Cardiac fibroblast (primary cell): ENCODE measurements at places on chromosomes 11 and 22.

- DNase-seq = no peak
These were observed 36.9 kb downstream of the SLC22A9 start for GRCh38 chr11:63406458-63406857.

GRCh38 chr11:43489869-43490465 lies 131.2 kb downstream of the TTC17 start:
- no peak for DNase-seq

DNA sequence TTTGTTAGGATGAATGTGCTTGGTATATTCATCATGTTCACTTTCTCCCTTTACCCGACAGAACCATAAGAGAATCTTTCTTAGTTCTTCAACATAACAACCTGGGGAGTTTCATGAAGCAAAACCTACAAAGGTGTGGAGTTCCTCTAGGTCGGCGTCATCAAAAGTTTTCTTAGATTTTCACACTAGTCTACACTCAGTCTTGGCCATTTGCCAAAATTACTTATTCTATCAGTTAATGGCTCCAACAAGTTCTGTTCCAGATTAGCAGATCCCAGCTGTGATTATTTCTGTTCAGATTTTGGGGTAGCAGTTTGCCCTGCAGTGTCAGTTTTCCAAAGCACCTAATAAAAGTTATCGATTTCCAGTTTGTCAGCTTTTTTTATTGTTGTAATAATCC lies 935.8 kb upstream of the RAG2 start:
- no peak for DNase-seq

GRCh38 chr11:72702577-72703241 lies 28.5 kb upstream of the PDE2A start:
- no peak for DNase-seq

GRCh38 chr22:46044621-46045458 lies 67.9 kb upstream of the WNT7B start:
- peak; percentile 40 for DNase-seq

DNA sequence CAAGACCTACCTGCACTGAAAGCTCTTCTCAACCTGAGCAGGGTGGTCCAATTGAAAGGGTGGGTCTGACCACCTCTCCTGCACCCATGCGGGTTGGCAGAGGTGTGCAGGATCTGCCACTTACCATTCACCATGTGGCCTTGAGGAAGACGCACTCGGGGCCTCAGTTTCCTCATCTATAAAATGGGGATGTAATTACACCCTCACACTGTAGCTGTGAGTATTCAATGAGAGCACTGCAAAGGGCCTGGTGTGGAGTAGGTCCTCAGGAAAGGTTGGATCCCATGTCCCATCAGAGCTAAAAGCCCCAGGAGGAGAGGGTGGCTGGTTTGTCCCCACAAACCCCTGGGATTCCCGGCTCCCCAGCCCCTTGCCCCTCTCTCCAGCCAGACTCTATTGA lies 557 bp upstream of the TAGLN start:
- DNase-seq = no peak

DNA sequence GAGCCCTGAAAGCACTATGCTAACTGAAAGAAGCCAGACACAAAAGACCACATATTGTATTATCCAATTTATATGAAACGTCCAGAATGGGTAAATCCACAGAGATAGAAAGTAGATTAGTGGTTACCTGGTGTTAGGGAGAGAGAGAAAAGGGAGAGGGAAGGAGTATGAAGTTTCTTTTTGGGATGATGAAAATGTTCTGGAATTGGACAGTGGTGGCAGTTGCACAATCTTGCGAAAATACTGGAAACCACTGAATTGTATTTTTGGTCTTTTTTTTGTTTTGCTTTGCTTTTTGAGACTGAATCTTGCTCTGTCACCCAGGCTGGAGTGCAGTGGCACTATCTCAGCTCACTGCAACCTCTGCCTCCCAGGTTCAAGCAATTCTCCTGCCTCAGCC lies 63.5 kb downstream of the MRTFA start:
- DNase-seq = peak; percentile 42

GRCh38 chr22:30230787-30231461 lies 15.6 kb downstream of the LIF start:
- no peak for DNase-seq

GRCh38 chr11:78190374-78190773 lies 1.7 kb downstream of the USP35 start:
- DNase-seq = no peak

GRCh38 chr11:117058761-117059261 lies 39.4 kb downstream of the SIK3 start:
- DNase-seq = peak; percentile 74

DNA sequence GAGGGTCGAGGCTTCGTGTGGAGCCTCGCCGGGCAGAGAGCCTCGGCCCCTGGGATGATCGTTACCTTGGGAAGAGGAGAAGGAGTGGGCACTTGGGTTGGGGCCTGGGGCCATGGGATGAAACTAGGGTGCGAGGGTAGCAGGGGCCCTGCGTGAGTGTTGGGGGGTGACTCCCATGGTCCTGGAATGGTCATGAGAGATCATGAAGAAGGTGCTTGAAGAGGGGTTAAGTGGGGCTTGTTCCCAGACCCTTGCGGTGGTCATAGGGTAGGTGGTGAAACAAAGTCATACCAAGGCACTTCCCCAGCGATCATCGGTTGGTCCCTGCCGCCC lies 284 bp downstream of the CCS start:
- DNase-seq = no peak

DNA sequence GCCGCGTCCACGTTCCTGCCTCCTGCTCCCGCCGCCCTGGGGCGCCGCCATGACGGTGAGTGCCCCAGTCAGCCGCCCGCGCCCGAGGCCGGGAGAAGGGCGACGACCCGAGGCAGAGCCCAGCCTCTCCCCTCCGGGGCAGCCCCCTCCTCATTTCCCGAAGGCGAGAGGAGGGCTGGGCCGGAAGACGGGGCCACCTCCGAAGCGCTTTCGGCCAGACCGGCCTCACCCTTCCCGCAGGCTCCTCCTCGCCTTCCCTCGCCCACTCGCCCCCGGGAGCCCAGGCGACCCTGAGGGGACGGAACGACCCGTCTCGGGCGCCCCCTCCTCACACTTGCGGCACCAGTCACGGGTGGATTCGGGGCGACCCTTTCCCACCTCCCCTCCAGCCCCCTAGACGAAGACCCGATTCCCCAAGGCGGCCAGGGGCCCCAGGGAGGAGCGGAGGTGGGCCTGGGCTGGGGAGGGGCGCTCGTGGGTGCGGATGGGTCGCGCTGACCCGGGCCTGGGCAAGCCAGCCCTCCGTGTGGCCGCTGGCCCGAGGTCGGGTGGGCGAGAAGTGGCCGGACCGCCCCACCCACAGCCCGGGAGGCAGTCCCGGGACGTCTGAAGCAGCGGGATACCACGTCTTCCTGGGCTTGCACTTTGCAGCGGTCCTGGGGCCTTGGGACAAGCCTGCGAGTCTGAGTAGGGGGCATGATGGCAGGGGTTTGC lies 49.7 kb downstream of the TRIOBP start:
- no peak for DNase-seq

DNA sequence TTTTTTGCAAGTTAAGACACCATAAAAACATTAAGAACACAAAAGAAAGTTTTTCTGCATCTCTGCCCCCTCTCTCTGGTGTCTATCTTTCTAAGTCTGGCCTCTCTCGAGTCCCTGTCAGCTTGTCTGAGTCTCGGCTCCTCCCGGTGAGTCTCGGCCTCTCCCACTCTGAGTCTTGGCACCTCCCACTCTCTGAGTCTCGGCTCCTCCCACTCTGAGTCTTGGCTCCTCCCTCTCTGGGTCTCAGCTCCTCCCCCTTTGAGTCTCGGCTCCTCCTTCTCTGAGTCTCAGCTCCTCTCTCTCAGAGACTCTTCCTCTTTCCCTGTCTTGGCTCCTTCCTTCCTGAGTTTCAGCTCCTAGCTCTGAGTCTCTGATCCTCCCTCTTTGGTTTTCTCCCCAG lies 72.5 kb upstream of the AMPD3 start:
- peak; percentile 33 for DNase-seq

DNA sequence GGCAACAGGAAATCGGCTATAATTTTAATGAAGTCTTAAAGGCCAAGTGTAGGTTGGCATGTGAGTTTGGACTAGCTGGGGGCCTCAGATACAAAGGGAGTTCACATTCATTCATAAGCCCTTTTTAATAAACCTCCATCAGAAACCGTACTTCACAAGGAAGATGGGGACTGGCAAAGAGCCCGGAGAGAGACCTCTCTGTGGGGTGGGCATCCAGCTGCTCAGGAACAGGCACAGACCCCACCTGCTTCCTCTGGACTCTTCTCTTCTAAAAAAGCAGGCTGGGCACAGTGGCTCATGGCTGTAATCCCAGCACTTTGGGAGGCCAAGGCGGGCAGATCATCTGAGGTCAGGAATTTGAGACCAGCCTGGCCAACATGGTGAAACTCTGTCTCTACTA lies 3.9 kb upstream of the ARFGAP3 start:
- no peak for DNase-seq

DNA sequence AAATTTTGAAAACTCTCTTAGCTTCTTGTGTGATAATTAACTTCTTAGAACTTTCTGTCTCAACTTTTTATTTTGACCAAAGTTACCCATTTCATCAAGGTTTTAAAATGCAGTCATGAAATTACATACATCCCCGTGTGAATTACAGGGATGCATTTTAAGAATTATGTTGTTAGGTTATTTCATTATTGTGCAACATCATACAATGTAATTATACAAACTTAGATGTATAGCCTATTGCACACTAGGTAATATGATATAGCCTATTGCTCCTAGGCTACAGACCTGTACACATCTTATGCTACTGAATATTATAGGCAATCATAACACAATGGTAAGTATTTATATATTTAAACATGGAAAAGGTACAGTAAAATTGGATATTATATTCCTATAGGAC lies 228.1 kb upstream of the C11orf87 start:
- no peak for DNase-seq

DNA sequence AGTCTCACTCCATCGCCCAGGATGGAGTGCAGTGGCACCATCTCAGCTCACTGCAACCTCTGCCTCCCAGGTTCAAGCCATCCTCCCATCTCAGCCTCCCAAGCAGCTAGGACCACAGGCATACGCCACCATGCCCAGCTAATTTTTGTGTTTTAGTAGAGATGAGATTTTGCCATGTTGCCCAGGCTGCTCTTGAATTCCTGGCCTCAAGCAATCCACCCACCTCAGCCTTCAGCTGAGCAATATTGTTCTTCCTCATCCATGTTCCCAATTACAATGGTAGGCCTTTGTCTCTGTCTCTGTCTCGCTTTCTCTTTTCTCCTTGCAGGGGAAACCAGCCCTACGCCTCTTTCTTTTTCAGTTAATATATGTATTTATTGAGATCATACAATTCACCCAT lies 10.3 kb downstream of the HSPA8 start:
- no peak for DNase-seq

DNA sequence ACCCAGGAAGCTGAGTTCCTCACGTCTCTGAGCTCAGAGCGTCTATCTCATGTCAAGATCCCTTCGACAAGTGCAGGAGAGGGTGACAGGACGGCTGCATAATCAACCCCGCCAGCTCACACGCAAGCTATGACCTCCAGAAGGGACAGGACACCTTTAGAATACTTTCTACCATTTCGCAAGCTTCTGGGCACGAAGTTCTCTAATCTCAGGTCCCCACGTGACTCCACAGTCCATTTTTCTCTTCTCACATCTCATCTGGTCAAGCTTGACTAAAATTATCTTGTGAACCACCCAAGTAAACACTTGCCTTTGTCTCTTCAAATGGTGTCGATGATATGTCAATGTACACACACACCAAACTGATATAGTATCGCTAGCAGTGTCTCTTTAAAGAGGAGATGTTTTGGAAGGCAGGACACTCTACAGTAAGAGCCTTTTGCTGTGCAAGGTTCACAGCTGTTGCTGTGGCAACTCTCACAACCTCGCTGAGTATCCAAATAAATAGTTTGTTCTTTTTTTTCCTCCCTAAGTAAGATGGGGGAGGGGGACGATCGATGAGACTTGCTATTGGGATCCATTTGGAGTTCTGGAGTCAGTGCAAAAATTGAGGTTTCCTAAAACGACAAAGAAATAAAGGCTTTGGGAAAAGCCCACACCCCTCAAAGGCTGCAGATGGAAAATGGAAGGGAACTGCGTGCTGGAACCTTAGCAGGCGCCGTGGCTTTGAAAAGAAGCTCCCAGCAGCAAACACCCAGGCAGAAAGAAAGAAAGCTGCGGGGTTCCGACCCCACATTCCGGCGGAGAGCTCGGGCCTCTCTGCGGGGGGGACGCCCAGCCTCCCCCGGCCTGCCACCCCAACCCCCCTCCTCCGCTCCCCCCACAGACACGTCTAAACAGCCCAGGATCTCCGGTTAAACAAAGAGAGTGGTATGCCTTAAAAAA lies 215.4 kb upstream of the UBASH3B start:
- DNase-seq = peak; percentile 27
